ENCODE measurements at places on chromosomes 7 and 10. TPM values are rescaled to one million over a fixed set of nuclear protein-coding genes. Genes with fewer than 3 reads are reported as not detected.

- H3K4me3 ChIP-seq = no peak overlapping the region
- no peaks in the 10 kb centered on the region for H3K4me1 ChIP-seq
- H3K27ac ChIP-seq = no peak overlapping the region
Measured at GRCh38 chr10:15419279-15419874, 48.3 kb upstream of the FAM171A1 start.

GRCh38 chr7:133436014-133436428 is 183.1 kb downstream of the EXOC4 start:
- H3K36me3 ChIP-seq = no peaks in the 10 kb centered on the region
- H3K4me3 ChIP-seq = no peak overlapping the region
- H3K27me3 ChIP-seq = no peaks in the 10 kb centered on the region
- H3K27ac ChIP-seq = no peak overlapping the region
- no peak for DNase-seq
- H3K4me1 ChIP-seq = peaks cover 3% of the 10 kb centered on the region

Gene ST8SIA6
- 0.58 TPM for total RNA-seq

Gene AKR1C4
- not detected for total RNA-seq

DNA sequence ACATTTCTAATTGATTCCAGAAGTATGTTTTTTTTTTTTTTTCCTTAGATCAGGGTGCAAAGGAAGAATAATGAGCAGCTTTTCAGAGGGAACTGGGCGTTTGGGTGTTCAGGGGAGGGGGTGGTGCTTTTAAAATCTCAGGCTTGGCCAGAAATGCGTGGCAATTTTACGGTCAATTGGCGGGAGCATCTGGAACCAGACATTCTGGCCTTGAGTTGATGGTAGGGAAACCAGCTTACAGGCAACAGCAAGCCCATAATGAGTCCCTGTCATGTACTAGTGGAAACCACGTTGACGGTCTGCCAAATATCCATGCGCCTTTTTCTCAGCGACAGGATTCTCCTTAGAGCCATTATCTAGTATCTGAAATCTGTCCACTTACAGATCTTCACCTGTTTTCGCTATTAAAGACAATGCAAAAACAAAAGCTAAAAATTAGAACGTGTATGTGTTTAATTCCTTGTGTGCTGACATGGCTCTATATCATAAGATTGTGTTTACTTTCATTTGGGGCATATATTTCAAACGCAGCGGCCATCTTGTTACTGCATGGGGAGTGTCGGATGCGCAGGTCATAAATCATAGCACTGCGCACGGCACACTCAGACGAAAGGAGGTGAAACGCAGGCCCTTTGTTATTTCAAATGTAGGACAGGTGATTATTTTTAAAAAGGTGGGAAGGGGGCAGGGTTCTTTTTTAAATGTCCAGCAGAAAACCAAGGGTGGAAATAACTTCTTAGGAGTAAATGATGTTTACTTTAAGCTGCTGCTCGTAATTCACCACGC is 209.2 kb downstream of the AGMO start:
- no peaks in the 10 kb centered on the region for H3K36me3 ChIP-seq
- DNase-seq = no peak
- no peak overlapping the region for H3K4me3 ChIP-seq
- no peak overlapping the region for H3K27ac ChIP-seq
- H3K4me1 ChIP-seq = no peaks in the 10 kb centered on the region

GRCh38 chr10:57362811-57363210 is 904.9 kb downstream of the IPMK start:
- no peaks in the 10 kb centered on the region for H3K36me3 ChIP-seq
- no peaks in the 10 kb centered on the region for H3K27me3 ChIP-seq
- no peak overlapping the region for H3K27ac ChIP-seq
- DNase-seq = no peak
- no peaks in the 10 kb centered on the region for H3K4me1 ChIP-seq

DNA sequence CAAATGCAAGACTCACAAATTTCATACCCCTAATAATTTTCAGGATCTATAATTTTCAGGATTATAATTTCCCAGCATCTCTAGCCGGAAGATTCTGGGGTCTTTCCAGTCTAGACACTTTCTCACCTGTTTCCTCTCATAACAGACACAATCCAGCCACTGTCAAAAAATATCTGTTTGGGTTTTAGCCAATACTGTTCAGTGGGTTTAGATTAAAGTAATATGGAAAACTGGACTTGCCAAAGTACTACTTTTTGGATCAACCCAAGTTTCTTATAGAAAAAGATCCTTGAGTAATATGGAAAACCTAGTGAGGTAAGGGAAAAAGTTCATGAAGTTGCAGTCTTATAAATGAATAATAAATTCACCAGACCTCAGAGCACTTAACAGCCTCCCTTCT is 62.1 kb upstream of the NEBL start:
- H3K4me1 ChIP-seq = no peaks in the 10 kb centered on the region
- DNase-seq = no peak
- no peak overlapping the region for H3K4me3 ChIP-seq

Gene JAKMIP3
- 0.36 TPM for total RNA-seq

- no peaks in the 10 kb centered on the region for H3K4me1 ChIP-seq
- DNase-seq = no peak
- H3K4me3 ChIP-seq = no peak overlapping the region
- no peaks in the 10 kb centered on the region for H3K36me3 ChIP-seq
- H3K27me3 ChIP-seq = no peaks in the 10 kb centered on the region
- H3K27ac ChIP-seq = no peak overlapping the region
Measured at GRCh38 chr10:117311261-117311660, 64.0 kb downstream of the PDZD8 start.

DNA sequence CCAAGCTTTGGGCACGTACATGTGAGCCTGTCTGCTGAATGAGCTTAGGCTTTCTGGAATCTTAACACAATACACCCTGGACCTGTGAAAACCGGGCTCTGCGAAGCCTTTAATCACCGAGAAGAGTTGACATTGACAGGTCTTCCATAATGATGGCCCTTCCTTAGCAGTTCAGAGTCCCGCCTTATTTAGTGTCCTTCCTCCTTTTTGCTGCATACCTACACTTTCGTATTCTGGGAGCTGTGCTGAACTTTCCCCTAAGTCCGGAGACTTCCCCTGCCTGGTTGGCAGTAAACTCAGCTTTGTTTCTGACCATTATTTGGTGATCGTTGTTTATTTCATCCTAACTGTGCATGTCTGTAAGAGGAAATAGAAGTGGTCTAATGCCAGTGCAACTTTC is 212.0 kb downstream of the CAMK1D start:
- no peaks in the 10 kb centered on the region for H3K4me1 ChIP-seq
- H3K27ac ChIP-seq = no peak overlapping the region
- H3K27me3 ChIP-seq = no peaks in the 10 kb centered on the region
- no peak for DNase-seq
- no peak overlapping the region for H3K4me3 ChIP-seq

Gene EZH2
- total RNA-seq = 11.3 TPM

GRCh38 chr10:85212526-85212925 is 884.1 kb downstream of the CCSER2 start:
- H3K4me3 ChIP-seq = no peak overlapping the region
- no peaks in the 10 kb centered on the region for H3K36me3 ChIP-seq
- H3K27me3 ChIP-seq = no peaks in the 10 kb centered on the region
- no peaks in the 10 kb centered on the region for H3K4me1 ChIP-seq
- no peak overlapping the region for H3K27ac ChIP-seq

Gene RHBDD2
- total RNA-seq = 47.1 TPM

Gene FOXI2
- not detected for total RNA-seq

DNA sequence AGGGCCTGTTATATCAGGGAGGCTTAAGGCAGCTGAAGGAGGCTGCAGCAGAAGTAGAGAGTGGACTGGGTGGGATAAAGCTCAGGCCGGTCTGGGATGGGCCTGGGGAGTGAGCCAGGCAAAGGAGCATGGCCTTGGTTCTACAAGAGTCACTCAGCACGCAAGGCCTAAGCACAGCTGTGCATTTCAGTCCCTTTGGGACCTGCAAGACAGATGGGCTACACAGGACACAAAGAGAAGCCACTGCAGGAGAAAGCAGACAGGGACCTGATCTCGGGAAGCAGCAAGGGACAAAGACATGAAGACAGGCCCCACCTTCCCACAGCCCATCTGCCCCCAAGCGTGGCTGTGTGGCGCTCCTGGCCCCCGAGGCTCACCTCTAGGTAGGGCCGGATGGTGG is 29.4 kb downstream of the RRP12 start:
- no peaks in the 10 kb centered on the region for H3K4me1 ChIP-seq
- H3K36me3 ChIP-seq = peaks cover 6% of the 10 kb centered on the region
- H3K27me3 ChIP-seq = no peaks in the 10 kb centered on the region
- DNase-seq = no peak
- no peak overlapping the region for H3K4me3 ChIP-seq

Gene ADAMTS14
- total RNA-seq = not detected
